ENCODE measurements at places on chromosomes 4 and X.

- DNase-seq: no peak
These were observed 330.8 kb upstream of the KLF3 start for GRCh38 chr4:38333219-38333618.

DNA sequence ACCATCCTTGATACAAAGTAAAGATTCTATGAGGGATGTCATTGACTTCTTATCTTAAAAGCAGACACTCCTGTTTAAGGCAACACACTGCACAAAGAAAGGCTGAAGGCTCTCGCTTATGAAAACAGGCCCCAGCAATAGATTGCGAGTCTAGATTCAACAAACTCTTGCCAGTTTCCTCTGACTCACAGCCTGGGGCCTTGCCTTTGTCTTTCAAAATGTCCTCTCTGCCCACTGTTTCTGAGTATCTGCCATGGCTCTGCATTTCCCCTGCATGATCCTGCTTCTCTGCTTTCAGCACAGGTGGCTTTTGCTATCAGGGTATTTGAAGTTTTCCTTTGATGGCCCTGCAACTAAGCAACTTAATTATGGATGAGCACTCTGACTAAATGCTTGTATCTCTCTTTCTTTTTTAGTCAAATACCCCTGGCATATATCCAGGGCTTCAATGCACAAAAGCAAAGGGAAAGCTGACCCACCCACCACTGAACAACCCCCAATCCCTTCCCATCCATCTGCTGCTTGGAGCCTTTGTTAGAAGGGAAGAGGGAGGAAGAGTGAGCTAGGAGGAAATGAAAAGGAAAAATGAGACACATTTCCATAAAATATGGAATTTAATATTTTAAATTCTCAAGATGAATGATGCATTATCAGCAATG lies 32.2 kb downstream of the NDP start:
- no peak for DNase-seq

DNA sequence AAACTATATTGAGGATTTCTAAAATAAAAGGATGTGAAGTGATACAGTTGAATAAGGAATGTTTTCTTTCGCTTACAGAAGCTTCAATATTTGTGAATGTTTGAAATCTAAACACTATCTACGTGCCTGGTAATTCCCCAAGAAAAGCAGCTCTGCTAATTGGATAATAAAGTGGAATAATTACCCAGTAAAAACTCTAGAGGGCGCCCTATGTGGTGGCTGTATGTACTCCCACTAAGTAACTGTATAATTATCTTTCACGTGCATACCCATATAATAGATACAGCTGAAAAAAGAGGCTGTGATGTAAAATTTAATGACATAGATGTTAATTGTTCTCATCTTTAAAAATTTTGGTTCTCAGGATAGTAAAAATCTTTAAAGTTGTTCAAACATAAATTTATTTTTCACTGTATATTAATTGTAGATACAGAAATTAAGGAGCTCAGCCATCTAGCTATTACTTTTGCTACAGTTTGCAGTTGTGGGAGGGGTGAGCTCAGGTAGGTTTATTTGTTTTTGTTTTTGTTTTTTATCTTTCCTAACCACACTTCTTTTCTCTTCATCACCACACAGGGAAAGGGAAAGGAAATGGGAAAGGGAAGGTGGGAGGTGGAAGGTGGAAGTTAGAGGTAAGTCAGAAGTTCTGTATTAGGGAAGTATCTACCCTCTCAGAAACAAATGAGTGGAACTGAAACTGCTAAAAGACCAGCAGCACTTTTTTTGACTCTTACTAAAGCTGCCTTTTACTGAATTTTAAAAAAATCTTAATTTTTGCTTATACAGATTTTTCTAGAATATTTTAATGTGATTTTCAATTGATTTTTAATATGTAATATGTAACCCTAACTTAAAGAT lies 151.7 kb upstream of the RPS6KA6 start:
- DNase-seq: no peak

- DNase-seq: no peak
These were observed 27.0 kb upstream of the BANK1 start for GRCh38 chr4:101763576-101763975.

DNA sequence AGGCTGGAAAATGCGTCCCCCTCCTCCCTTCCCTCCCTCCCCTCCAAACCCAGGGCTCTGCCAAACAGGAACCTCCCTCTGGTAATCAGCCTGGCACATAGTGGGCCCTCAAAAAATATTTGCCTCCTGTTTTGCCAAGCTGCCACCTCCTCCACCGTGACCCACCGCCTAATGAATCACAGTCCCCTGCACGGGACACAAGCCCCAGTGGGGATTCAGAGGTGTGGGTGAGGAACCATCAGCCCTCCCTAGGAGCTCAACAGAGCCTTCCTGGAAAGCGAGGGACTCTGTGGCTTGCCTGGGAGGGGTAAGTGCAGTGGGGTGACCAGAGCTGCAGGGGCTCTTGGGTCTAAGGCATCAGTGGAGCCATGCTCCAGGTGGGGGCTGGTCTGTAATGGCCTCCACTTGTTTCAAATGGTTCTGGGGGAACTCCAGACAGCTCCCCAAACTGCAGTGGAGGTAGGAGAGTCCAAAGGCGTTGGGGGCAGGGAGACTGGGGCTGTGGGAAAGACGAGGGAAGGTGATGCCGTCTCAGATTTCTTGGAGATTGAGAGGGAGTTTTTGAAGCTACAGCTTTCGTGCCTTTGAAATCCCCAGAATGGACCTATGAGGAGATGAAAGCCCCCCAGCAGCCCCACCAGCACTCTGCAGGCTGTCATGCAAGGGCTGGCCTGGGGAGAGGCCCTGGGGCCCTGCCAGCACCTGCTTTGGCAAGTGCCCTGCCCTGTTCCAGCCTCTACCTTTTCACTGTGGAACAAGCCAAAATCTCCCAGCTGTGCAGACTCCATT lies 1.0 kb upstream of the PPP2R2C start:
- DNase-seq: no peak

Data from breast epithelium (tissue), 4 donors.